Activated gamma-delta T cell (primary cell): ENCODE measurements at places on chromosomes 11 and 22.

DNA sequence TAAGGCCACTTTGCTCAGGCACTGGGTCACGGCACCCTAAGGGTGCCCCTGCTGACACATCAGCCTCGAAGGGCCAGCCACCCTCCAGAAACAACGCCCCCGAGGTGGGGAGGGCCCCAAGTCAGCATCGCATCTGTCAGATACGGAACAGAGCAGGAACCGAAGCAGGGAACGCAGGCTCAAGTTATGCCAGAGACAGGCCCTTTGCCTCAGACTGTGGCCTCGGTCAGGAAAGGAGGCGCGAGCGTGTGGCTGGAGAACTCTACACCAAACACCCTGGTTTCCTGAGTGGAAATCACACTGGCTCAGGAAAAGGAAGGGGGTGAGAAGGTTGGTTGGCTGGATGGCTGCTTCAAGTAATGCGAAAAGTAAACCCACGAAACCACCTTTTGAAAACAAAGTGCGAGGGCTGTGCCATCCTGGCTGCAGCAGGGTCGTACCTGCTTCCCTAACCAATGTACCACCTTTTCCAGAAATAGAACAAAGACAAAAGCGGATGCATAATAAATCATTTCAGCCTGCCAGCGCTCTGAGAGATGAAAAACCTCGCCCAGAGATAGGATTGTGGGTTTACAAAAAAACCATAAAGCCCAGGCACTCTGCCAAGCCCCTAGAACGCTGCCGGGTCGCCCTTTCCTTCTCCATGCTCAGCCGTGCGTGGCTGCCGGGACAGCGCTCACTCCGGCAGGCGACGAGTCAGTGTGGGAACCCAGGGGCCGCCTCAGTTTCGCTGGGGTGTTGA is 38.6 kb downstream of the TRMU start:
- peak; percentile 39 for DNase-seq

DNA sequence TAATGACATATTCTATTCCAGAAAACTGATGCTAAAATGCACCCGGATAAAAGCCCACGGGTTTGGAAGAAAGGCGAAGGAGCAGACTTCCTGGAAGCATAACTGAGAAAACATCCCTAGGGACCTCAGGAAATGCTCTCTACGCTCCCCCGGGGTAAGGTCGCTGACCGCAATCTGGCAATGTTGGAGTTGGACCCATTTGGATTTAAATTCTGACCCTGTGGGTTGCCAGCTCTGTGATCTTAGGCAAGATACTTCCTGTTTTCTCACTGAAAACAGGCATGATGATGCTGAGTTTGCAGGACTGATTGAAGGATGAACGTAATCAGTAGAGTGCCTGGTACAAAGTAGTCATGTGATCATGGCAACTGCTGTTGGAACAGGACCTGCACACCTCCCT is 1054.0 kb downstream of the NTM start:
- no peak for DNase-seq

DNA sequence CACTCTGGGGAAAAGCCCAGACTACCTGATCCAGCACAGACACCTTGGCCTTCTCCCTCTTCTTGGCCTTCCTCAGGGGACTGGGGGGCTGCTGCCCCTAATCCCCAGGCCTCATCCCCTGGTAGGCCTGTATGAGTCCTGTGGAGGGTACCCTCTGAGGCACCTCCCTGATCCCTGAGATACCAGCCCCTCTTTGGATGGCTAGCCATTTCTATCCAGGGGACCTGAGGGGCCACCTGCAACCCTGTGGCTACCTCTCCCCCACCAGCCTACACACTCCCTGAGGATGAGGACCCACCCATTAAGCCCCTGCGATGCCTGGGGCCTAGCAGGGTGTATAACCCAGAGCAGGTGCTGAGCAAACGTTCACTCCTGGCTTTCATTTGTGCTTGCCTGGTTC is 54.6 kb downstream of the HIRA start:
- DNase-seq: no peak

DNA sequence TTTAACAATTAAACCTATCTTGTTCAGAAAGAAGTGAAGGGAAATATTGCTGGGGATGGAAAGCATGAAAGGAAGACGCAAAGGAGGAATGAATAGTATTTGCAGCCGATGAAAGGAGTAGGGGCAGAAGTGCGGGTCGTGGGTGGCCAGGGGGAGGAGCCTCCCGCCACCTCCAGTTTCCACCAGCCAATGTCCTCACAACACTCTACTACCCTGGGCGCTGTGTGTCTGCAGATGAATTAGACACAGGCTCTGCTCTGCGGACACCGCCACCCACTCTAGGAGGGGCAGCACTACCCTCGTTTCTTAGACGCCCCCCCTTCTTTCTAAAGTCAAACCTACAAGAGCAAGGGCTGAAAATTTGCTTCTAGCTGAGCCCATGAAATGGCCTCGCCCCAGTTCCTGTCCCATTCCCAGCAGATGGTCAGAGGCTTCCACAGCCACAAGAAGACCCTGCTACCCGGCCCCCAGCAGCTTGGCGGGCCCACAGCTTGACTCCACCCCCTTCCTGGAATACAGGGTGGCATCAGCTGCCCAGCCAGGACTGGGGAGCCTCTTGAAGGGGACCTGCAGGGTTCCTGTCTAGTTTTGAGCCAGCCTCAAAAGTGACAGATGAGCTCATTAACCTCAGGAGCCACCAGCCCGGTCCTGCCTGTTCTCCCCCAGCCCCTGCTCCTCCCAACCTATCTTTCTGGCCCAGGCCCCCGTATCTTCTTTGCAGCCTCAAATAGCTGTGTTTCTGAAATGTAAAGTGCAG is 268.1 kb downstream of the BUD13 start:
- DNase-seq: no peak

DNA sequence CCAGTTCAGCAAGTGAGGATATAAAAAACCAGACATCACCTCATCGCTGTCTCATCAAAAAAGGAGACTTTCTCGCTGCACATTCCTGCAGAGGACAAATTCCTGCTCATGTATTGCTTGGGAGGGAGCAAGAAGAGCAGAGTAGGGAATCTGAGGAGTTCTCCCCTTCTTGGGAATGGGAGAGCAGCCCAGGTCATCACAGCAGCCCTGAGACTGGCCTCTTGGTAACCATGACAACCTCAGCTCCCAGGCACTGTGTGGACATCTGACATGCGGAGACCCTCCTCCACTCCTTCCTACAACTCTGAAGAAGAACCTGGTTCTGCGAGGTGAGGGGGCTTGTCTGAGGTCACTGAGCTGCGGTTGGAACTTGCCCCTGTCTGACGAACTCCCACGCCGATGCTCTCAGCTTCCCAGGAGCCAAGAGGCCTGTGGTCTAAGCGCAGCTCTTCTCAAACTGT is 17.9 kb downstream of the RFPL1 start:
- DNase-seq: no peak

GRCh38 chr11:90919332-90919731 is 696.5 kb upstream of the CHORDC1 start:
- DNase-seq: no peak

GRCh38 chr11:130209128-130209932 is 49.7 kb downstream of the ST14 start:
- DNase-seq: no peak

DNA sequence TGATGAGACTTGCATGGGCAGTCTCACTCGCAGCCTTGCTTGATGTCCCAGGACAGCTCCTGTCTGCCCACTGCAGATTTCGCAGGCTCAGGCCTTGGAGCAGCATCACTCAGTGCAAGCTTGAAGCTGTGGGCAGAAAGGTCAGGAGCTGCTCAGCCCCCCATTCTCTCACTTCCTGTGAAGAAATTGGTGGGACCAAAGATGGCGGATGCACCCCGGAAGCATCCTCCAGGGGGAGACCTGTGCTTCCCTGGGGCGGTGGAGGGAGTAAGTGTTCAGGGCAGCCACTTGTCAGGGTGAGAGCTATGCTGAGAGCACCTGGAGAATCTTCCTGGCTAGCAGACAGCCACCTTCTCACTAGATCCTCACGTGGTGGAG is 11.3 kb downstream of the PLAAT2 start:
- DNase-seq: no peak

GRCh38 chr11:120867024-120867423 is 156.9 kb upstream of the TBCEL start:
- no peak for DNase-seq

GRCh38 chr11:1139441-1140083 is 18.2 kb upstream of the MUC5AC start:
- DNase-seq: no peak

- DNase-seq: no peak
Observed at GRCh38 chr22:17862646-17863181, 88.4 kb upstream of the BID start.

DNA sequence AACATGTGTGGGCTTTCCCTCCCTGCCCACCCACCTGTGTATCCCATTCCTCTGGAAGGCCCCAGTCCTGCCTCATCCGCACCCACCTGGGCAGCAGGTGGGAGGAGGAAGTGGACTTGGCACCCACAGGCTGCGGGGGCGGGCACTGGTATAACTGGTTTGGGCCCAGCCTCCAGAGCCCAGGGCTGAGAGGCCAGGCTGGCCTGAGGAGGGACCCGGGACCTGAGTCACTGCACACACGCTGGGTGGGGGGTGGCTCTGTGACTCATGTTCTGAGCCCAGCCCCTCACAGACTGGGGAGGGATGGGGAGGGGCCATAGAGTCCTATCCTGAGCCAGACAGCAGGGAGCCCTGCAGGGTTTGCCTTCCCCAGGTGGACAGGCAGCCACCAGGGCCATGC is 16.7 kb downstream of the PHLDA2 start:
- DNase-seq: no peak

DNA sequence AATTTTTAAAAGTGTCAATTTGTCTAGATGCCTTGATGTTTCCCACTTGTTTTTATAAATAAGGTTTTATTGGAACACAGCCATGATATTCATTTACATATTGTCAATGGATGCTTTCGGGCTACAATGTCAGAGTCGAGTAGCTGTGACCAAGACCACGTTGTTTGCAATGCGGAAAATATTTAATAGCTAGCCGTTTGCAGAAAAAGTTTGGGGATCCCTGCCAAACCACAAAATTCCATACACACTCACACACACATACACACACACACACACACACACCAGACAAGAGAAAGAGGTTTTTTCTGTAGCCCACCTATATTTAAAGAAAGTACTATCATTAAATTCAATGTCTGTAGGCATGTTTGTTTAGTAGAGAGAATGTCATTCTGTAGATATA is 58.3 kb downstream of the TYR start:
- DNase-seq: no peak
